Globus pallidus (tissue), 1 donor: ENCODE measurements at places on chromosomes 7 and 10.

DNA sequence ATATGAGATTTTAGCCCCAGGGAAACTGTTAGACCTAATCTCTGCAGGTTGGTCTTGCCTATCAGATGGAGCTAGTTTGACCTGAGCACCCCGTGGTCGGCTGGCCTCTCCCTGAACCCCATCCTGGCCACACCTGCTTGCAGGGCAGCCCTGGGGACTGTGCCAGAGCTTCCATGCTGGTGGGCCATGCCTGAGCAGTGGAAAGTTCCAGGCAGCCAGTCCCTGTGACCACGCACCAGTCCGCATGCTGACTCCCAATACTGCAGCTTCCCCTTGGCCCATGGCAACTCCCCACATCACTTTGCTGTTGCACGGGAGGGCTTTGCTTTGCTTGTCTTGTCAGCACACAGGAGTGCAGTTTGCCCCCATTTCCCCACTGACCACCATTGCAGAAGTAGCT is 427.8 kb upstream of the SEMA3D start:
- DNase-seq: no peak

DNA sequence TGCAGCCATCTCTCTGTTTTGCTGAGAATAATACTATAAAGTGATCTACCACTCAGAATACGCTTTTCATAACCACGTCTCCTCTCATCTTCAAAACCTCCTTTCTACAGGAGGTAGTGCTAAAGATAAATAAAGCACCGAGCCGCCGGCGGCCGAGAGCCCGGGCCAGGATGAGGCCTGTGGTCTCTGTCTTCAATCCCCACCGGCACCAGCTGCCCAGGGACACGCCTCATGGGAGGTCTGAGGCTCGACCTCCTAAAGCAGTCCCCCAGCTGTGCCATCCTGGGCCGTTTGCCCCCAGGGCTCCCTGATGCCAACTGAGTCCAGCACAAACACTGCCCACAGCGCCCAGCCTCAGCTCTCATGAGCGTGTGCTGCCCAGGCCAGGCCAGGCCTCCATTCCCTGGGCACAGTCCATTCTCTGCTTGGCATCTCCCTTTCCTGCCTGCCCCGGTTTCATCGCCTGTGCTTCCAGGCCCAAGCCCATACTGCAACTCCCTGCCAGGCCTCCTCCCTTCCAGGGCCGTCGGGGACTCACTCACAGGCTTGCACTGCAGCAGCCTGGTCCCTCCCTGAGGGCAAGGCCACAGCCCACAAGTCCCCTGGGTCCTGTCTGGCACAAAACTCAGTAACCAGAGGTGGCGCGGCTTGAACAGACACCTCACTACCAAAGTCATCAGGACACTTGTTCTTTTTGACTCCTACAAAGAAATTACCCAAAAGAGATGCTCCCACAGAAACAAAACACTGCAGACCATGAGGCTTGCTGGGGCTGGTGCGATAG is 2.5 kb downstream of the INTS1 start:
- no peak for DNase-seq

- DNase-seq: no peak
Measured at GRCh38 chr10:63224241-63224640, 91.1 kb downstream of the NRBF2 start.

- DNase-seq: no peak
Measured at GRCh38 chr10:133274751-133275683, 1.7 kb downstream of the ADAM8 start.

DNA sequence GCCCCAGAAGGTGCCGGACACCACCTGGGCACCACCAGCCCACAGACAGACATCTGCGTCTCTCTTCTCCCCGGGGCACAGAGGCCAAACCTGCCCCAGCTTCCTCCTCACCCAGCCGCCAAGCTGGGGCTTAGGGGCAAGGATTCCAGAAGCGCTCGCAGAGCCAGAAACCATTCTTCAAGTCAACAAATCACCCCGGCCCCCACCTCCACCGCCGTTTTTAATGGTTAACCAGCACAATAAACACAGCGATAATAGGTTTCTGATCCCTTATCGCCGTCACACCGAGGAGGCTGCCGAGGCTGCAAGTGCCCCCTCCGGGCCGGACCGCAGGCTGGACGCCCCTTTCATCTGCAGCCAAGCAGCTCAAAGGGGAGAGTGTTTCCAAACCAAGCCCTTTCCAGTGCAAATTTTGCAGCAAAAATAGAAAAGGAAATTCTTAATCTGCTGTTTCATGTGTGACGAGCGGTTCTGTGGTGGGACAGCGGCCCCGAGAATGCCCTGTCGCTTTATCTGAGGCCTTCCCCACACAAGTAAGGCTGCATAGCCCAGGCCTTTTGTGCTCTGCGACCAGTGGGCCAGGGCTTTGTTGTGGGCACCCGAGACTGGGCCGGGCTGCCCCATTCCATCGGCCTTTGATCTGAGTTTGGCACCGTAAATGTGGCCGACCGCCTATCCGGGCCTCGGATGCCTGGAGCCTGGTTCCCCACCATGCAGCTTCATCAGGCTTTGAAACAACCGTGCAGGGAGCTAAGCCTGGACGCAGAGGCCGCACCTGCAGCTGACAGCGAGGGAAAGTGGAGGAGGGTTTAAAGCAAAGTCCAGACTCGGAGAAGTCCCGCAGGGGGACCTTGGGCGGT is 83.2 kb downstream of the FOXL3 start:
- no peak for DNase-seq

GRCh38 chr10:88110822-88111221 is 247.4 kb downstream of the PTEN start:
- DNase-seq: no peak

DNA sequence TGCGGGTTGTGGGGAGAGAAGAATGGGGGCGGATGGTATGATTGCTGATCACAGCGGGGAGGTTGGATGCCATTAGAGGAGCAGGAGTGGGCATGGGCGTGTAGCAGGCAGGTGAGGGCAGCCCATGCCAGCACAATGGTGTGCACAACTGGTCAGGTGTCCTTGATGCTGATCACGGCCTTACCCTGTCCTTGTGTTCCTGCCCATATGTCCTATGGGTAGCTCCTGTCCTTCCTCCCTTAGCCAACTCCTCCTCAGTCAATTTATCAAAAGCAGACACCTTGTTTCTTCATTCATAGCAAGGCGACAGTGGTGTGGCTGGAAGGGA is 30.7 kb downstream of the WDR86 start:
- DNase-seq: no peak

DNA sequence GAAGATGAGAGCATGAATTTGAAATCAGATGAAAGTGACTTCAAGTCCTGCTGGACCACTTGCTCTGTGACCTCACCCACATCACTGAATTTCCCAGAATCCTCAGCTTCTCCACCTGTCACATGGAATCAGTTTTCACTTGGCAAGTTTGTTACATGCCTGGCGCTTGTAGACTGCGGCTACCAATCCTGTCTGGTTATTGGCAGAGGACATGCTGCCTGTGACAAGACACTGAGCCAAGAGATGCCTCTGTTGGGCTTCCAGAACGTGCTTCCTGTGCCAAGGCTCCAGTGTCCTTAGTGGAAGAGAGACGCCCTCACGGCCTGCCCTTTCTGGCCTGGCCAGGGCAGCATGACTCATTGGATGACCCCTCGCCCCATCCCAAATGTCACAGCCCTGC is 4.4 kb upstream of the MYL10 start:
- no peak for DNase-seq

DNA sequence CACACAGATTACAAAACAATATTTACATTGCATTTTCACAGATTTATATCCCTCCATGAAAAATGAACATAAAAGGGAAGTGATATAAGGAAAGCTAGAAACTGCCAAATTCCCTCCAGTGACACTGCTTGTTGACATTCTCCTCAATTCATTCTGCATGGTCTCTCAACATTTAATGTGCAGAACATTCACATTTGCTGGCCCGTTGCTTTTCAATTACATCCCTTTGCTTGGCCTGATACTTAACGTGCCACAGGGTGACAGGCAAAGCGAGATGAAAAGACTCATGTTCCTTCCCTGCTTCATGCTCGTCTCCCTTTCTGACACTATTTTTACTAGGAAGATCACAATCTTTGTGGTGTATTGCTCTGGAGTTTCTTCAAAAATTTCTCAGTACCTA is 1019.7 kb upstream of the LRRN3 start:
- no peak for DNase-seq

DNA sequence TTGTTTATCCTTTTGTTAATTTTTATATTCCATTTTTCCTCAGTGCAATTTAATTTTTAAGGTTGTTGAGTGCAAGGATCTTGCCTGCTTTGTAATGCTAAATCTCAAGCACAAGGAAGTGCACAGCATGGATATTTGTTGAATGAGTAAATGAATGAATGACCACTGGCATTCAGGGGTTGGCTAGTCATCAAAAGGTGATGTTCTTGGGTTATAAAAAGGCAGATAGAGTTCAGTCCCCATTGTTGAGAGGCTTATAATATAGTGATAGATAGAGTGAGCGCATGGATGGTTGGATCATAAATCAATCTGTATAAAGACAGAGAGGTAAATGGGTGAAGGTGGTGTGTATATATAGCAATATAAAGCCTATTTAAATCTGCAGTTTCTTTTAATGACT is 193.2 kb upstream of the KLF6 start:
- DNase-seq: no peak

DNA sequence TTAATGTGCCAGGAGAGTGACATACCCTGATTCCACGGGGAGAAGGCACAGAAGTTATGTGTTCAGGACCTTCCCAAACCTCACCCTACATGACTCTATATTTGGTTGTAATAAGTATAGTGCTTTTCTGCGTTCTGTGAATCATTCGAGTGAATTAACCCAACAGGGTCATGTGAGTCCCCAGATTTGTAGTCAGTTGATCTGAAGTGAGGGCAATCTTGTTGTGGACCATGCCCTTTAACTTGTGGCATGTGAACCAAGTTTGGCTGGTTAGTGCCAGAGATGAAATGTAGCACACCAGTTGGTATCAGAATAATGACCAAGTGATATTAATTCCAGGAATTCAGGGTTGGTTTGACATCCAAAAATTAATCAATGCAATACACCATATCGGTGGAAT is 70.2 kb downstream of the NHLRC2 start:
- no peak for DNase-seq

GRCh38 chr7:135789956-135790355 is 41.3 kb upstream of the FAM180A start:
- DNase-seq: no peak

GRCh38 chr10:17655009-17655408 is 11.1 kb downstream of the STAM start:
- no peak for DNase-seq

- DNase-seq: no peak
Measured at GRCh38 chr10:80126876-80127275, 5.7 kb upstream of the PLAC9 start.

DNA sequence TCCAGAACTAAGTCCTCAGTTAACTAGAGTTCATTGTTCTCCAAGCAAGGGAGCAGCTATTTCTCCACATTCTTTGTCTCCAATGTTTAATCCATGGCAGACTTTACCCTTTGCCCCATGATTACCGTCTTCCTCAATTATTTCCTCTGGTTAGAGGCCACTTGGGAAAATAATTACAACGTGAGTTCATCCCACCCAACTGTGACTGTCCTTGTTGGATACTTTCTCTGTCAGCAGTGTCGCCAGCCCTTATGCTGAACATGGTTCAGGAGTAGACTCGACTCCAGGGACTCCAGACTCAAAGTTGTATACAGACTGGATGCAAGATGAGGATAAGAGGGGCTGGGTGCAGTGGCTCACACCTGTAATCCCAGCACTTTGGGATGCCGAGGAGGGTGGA is 17.1 kb upstream of the SEPHS1 start:
- no peak for DNase-seq

DNA sequence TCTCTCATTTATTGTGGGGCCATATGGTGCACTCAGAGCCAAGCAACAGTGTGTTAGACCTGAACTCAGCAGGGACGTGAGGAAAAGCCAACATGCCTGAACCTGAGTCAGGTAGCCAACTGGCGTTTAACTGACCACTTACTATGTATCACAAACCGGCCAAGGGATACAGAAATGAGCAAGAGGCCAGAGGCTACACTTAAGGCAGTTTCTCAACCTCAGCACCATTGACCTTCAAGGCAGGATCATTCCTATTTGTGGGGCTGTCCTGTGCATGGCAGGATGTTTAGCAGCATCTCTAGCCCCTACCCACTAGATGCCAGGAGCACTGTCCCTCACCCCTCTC is 103.5 kb upstream of the NANOS1 start:
- DNase-seq: no peak

DNA sequence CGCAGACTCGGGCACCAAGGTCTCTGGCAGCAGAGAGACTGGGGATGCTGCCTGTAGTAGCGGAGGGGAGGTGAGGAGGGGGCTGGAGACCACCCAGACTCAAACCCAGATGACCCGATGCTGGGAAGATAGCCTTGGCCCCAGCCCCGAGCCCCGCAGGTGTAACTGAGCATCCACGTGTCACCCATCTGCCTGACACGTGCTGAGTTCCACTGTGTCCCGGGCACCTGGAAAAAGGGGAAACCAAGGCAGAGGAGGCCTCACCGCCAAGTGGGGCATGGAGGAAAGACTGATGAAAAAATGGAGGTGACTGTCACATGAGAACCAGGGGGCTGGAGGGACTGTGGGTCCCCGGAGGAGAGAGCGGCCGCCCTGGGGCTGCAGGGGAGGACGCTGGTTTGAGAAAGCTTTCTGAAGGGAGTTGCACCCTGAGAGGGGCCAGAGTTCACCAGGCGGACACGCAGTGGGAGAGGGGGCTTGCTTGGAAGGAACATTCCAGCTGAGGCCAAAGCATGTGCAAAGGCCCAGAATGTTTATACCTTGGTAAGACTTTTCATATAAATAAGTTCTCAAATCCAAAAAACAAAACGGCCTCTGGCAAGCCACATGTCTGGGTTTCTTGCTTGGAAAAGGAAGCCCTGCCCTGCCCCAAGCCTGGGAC is 27.4 kb upstream of the ELN start:
- no peak for DNase-seq

DNA sequence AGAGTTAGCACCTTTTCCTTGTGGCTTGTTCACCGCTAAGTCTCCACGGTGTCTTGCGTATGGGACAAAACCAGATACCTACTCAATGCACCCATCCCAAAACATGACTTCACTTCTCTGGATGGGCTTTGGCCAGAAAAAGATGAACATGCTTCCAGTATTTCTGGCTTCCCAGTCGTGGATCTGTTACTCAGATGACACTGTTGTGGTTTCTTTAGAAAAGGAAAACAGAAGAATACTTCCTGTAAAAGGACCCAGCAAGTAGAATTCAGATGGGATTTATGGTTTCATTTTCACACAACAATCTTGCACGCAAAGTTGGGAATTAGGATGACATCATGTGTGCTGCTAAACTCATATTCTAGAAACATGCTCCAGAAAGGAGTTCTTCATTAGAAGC is 216.7 kb downstream of the ADAM12 start:
- DNase-seq: no peak

- no peak for DNase-seq
Measured at GRCh38 chr7:1693419-1693990, 23.4 kb downstream of the ELFN1 start.

- DNase-seq: no peak
Measured at GRCh38 chr10:97327348-97328294, 6.9 kb downstream of the FRAT2 start.

DNA sequence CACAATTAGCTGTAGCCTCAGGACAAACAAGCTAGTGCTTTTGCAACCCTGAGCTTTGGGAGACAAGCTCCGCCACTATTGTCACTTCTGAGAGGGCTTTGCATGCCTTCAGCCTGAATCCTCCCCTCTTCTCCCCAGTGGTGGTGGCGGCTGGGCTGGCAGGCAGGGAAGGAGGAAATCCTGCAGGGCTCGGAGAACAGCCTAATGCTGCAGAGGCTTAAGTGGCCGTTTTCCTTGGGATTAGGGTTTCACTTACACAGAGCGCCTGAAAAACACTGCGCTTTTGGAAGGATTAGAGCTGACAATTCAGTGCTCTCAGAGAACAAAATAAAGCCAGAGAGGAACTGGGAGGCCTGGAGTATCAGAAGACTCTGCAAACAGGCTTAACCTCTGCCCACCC is 71.3 kb downstream of the PAX2 start:
- DNase-seq: no peak
